ENCODE measurements at places on chromosomes 12 and 14. TPM values are rescaled to one million over a fixed set of nuclear protein-coding genes. Genes with fewer than 3 reads are reported as not detected.

- DNase-seq, result peak; percentile 79
These were observed 759 bp upstream of the KLC1 start for GRCh38 chr14:103628221-103628683.

DNA sequence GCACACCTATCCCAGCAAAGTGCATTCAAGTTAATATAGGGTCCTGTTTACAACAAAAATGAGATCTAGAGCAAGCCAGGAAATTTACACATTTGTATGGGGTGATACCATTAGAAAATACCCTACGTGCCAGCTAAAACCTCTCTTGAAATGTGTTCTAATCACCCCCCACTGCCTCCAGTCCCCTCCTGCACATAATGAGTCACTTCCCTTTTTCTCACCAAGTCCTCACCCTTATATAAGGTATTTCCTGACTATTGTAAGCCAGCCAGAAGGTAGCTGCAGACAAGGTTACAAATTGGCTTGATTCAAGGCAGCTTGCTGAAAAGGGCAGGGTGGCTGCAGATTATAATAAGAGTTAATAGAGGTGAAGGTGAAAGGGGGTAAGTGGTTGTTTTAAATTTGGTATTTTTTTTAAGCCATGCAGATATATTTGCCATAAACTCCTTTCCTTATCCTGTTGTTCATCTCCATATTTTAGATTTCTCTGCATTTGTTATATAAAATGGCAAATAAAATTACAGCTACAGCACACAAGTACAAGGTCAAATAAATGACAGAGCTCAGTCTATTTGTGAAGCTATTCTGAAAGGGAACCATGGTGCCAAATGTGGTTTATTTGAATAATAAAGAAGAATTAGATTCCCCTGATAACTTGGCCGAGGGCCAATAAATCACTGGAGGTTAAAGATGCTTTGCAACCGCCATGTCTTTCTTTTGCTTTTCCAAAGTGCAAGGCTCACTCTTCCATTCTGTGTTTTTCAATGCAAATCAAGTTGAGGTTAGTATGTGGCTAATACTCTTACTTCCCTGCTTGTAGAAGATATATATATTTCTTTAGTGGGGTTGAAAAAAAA, 385.9 kb downstream of the EGLN3 start:
- DNase-seq, result no peak

DNA sequence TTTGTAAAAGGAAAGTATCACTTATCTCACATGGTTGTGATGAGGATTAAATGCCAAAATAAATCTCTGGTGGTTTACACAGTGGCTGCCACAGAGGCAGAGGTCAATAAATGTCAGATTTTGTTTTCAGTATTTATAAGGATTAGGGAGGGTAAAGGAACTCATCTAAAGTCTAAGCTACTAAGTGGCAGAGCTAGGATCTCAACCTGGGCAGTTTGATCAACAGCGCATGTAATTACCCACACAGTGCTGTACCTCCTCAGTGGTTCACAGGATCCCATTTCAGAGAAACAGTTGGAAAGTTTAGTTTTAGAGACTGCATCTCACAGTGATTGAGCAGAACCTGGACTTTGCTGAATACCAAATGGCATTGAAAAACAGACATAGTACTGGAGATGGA, 44.9 kb upstream of the RIC8B start:
- DNase-seq, result no peak

DNA sequence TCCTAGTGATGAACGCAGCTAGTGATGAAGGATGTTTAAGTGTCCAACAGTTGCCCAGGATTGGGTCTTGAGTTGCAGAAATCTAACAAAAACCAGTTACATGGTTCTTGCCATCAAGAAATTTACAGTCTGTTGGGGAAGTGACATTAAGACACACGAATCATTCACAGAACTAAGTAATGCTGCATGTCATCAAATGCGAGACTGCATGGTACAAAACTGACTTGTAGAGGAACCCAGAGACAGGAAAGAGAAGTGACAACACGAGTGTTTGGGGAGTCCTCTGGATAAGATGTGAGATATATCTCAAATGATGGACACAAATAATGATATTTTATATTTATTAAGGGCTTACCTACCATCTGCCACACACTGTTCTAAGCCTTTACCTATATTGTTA, 6.1 kb upstream of the SYNE3 start:
- no peak for DNase-seq

DNA sequence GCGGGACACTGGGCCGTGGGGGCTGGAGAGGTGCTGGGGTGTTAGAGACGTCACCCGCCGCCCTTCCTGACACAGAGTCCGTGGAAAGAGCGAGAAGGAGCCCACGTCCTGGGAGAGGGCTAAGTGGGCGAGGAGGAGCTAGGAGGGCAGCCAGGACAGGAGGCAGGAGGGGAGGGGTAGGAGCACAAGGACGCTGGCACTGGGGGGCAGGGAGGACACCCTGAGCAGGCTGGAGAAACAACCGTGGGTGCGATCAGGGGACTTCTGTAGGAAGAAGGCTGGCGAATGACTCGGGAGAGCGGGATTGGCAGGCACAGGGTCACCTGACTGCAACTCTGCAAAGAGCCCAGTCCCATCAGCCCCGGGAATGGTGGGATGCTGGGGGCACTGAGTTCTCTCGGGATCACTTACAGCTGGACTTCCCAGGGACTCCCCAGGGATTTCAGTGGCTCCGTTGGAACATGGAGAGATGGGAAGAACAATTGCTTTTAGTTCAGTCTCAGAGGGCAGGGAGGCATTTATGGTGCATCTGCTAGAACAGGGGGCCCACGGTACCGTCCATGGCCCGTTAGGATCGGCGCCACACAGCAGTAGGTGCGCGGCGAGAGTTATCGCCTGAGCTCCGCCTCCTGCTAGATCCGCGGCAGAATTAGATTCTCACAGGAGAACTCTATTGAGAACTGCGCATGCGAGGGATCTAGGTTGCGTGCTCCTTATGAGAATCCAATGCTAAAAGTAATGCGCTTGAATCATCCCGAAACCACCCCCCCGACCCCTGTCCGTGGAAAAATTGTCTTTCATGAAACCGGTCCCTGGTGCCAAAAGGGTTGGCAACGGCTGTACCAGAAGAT, 24.3 kb downstream of the UBR7 start:
- peak; percentile 39 for DNase-seq

DNA sequence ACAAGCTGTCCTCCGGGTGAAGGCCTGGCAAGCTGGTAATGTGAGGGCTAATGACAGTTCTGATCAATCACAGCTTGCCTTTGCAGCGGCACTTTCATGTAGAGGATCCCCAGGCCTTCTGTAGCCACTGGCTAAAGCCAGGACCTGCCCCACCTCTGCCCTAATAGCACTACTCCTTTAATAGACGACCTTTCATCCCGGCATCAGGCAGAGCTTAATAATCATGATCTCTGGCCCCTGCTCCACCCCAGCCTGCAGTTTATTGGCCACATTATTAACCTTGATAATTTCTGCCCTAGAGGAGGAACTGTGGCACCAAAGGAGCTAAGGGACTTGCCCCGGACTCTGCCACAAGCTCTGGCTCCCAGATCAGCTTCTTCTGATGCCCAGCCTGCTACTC, 142.3 kb upstream of the TBX3 start:
- DNase-seq, result no peak

Gene AQP6
- not detected for total RNA-seq

Gene LUM
- 14.9 TPM for total RNA-seq

- no peak for DNase-seq
These were observed 466.1 kb downstream of the PRKD1 start for GRCh38 chr14:29461506-29461905.

GRCh38 chr12:96687719-96688118, 198.3 kb downstream of the CFAP54 start:
- no peak for DNase-seq

Gene CEBPE
- total RNA-seq, result 0.11 TPM

Gene PLA2G1B
- not detected for total RNA-seq

Gene PLEK2
- 0.64 TPM for total RNA-seq

DNA sequence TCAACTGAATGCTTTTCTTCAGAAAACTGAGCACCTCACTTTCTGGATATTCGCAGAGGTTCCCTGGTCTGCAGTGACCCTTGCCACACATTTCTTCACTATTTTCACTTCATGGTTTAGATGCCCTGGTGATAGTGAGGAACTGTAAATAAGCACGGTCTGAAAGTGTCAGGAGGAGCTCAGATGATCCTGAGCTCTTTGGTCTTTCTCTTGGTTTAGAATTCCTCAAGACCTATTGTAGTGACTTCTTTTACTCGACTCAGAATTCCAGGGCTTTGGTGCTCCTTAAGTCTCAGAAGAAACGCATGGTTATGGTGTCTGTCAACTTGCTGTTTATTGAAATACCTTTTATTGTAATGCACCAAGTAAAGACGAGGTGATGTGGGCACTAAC, 84.0 kb downstream of the SAMD4A start:
- DNase-seq, result no peak

DNA sequence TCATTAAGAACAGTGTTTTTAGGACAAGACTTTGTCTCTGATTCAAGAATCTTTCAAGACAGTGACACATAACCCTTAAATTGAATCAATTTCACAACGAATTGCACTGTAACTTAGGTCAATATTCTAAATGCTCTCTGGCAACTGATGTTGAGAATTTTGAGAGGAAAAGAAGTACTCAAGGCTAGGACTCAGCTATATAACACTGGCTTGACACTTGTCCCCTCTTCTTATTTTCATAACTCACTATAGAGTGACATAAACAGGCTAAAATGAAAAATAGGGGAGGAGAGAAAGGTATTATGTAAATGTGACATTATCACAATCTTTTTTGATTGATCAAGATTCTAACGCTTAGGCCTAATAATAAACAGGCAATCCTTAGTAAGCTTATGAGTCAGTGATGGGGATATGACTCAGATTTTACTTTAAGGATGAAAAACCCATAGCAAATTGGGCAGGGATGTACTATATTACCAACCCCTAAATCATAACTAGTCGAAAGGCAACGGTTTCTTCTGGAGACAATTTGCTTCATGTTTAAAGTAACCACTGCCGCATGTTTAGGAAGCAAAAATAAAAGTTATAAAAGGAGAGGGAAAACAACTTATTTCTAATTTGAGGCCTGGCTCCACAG, 10.9 kb downstream of the BTG1 start:
- peak; percentile 84 for DNase-seq

Gene PCK2
- total RNA-seq, result 9.4 TPM

Gene ACVRL1
- total RNA-seq, result 2.6 TPM

DNA sequence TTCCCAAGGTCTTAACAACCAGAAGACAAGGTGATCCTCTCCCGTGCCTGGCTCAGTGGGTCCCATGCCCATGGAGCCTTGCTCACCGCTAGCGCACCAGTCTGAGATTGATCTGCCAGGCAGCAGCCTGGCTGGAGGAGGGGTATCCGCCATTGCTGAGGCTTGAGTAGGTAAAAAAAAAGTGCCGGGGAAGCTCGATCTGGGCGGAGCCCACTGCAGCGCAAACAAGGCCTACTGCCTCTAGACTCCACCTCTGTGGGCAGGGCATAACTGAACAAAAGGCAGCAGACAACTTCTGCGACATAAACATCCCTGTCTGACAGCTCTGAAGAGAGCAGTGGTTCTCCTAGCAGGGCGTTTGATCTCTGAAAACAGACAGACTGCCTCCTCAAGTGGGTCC, 104.0 kb downstream of the C14orf39 start:
- no peak for DNase-seq

Gene C14orf180
- not detected for total RNA-seq

Gene RPL10L
- not detected for total RNA-seq

Gene FGF6
- total RNA-seq, result not detected

GRCh38 chr12:56634837-56635791, 5.0 kb upstream of the BAZ2A start:
- peak; percentile 83 for DNase-seq

GRCh38 chr12:125552295-125552694, 487.1 kb downstream of the AACS start:
- DNase-seq, result no peak

Gene PRICKLE1
- 1.1 TPM for total RNA-seq

Gene STXBP6
- 40.2 TPM for total RNA-seq

DNA sequence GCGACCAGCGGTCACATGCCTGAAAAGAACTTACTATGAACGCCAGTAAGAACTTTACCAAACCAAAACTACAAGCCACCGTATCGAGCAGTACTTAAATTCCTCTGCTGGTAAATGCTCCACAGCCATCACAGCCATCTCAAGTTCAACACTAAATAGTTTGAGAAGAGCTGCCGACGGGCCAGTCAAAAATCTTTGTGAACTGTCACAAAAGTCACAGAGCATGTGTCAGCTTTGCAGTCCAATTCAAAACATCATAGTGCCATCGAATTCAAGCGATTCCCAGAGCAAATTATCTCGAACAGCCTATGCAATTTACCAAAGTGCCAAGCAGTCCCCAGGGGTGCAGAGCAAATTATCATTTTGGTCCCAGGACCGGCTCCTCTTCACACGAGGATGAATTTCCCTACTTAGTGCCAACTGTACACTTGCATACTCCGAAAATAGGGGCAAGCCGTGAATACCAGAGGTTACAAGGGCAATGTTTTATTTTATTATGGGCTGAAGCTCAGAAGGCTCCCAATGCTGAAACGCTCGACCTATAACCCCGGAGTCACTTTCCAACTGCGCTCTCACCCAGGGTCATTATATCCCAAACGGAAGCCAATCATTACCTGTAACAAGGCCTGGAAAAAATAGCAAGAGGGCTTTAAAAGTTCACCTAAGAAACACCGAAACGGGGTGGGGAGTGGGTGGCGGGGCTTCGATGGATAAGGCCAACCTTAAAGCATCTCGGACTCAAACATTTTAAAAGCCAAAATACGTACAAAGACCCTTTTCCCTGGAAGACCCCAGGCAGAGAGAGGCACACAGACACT, 1.1 kb downstream of the LRP6 start:
- DNase-seq, result peak; percentile 24

Gene CCDC175
- total RNA-seq, result not detected

GRCh38 chr14:85390236-85390635, 139.7 kb upstream of the FLRT2 start:
- DNase-seq, result no peak

DNA sequence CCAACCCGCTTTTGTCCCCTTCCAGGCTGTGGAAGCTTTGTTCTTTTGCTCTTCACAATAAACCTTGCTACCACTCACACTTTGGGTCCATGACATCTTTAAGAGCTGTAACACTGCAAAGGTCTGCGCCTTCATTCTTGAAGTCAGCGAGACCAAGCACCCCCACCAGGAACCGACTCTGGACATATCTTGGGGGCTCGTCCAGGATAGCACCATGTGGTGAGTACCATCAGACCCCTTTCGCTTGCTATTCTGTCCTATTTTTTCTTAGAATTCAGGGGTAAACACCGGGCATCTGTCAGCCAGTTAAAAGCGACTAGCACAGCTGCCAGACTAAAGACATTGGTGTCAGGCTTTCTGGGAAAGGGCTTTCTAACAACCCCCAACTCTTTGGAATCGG, 137.6 kb upstream of the PPFIA2 start:
- DNase-seq, result no peak

DNA sequence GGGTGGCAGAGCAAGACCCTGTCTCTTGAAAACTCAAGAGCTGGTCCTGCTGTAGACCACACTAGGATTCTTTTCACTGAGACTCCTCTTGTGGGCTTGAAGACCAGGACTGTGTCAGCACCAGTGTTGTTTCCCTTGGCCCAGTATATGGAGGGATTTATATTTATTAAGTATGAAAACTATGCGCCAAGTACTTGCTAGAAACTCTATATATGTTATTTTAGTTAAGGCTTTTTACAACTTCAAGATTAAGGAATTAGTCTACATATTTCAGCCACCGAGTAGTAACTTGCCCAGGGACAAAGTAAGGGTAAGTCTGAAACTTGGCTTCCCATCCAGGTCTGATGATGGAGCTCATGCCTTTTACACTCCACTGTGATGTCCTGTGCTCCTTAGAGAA, 488.4 kb downstream of the PCNX1 start:
- DNase-seq, result no peak
